Hematopoietic multipotent progenitor cell treated with erythropoietin and hydrocortisone succinate and interleukin-3 and kit ligand, for 17 days (in vitro differentiated cells): ENCODE measurements at places on chromosomes 11 and 22.
A peak's percentile ranks its signal among the peaks of the same experiment; 100 is the strongest.

DNA sequence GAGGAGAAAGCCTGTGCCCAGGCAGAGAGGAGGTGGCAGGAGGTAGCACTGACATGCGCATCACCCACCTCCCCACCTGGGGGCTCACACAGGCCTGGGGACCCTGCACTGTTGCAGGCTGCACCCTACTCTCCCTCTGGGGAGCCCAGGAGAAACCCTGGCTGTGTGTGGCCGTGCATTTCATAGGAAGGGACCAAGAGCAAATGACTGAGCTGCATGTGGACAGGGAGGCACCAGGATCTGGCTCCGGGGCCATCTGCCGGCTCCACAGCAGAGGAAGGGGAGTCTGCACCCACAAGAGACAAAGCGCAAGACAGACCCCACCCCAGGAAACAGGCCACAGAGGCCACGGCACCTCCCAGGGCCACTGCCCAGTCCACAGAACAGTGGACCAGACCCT lies 22.7 kb downstream of the BID start:
- no peak for DNase-seq

DNA sequence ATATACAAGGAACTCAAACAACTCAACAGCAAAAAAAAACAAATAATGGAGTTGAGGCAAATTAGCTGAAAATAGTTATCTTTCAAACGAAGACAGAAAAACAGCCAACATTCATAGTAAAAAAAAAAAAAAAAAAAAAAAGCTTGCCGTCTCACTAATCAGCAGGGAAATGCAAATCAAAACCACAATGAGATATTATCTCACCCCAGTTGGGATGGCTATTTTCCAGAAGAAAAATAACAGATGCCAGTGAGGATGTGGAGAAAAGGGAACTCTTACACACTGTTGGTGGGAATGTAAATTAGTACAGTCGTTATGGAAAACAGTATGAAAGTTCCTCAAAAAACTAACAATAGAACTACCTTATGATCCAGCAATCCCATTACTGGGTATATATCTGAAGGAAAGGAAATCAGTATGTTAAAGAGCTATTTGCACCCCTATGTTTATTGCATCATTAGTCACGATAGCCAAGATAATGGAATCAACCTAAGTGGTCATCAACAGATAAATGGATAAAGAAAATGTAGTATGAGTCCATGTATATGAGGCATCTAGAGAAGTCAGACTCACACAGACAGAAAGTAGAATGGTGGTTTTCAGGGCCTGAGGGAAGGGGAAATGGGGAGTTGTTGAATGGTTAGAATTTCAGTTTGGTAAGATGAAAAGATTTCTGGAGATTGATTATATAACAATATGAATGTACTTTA lies 56.0 kb downstream of the USP35 start:
- no peak for DNase-seq

- no peak for DNase-seq
Observed at GRCh38 chr11:70324376-70325115, 54.1 kb downstream of the PPFIA1 start.

GRCh38 chr11:102345904-102346303 lies 1.1 kb upstream of the BIRC2 start:
- DNase-seq, result peak; percentile 62

DNA sequence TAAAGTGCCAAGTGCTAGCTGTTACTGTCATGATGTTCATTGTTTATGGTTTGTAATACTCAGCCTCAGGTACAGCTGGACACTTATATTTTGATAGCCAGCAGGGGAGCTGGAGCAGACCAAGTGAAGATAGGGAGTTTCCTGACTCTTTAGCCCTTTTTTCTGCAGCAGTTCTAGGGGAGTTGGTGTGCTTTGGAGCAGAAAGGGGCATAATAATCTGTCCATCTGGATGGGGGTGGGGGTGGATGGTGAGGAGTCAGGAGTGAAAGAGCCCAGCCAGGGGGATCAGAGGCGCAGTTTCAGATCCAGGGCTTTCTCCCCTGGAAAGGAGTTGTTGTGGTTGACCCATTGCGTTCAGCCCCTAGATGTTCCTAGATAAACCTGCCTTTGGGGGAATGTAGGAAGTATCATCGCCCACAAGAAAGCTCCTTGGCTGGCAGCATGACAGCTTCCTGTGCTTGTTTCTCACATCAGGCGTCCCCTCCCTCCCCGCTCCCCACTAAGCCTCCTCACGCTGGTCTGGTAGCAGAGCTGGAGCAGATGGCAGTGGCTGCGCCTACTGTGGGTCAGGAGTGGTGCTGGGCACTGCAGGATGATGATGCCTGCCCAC lies 41.9 kb downstream of the MED15 start:
- no peak for DNase-seq

DNA sequence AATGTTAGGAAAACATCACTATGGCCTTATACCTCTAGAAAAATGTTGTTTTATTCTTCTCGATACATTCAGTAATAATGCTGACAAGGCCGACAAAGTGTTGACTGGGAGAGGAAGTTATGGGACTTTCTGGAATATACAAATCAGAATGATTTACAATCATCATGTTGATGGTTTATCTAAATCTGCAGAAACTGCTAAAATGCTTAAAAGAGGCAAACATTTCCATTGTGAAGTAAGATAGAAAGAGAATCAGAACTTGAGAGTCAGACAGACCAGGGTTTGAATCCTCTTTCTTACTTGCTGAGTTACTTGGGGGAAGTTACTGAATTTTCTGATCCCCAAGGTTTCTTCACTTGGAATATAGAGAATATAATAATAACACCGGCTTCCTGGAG lies 89.4 kb downstream of the CD44 start:
- DNase-seq, result no peak

- DNase-seq, result no peak
Observed at GRCh38 chr11:36608491-36609199, 10.6 kb upstream of the RAG2 start.

DNA sequence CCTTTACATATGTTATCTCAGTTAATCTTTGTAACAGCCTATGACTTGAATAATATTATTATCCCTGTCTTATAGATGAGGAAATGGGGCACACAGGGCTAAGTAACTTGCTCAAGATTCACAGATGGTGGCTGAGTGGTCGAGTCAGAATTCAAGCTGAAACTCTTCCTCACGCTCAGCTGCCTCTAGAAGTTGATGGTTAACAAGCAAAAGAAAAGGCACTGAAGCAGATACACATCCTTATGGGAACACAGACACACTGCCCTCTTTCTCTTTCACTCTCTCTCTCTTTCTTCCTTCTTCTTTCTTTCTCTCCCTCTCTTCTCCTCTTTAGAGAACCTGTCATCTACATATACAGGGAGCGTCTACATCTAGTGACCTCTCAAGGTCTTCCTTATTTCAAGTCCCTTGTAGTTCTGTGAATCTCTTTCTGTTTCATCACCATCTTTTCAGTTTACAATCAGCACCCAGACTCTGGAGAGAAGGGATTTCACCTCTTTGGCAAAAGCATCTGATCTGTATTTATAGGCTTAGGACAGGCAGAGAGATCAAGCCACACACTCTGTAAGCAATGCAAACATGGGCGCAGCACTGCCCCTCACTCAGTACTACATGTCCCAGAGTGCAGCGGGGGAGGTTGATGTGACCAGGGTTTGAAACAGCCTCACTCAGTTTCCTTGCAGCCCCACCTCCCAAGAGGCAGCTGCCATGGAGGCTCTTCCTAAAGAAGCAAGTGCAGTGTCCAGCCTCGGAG lies 75.7 kb downstream of the GRAMD1B start:
- DNase-seq, result no peak

GRCh38 chr22:31866918-31867317 lies 77.4 kb upstream of the YWHAH start:
- no peak for DNase-seq

DNA sequence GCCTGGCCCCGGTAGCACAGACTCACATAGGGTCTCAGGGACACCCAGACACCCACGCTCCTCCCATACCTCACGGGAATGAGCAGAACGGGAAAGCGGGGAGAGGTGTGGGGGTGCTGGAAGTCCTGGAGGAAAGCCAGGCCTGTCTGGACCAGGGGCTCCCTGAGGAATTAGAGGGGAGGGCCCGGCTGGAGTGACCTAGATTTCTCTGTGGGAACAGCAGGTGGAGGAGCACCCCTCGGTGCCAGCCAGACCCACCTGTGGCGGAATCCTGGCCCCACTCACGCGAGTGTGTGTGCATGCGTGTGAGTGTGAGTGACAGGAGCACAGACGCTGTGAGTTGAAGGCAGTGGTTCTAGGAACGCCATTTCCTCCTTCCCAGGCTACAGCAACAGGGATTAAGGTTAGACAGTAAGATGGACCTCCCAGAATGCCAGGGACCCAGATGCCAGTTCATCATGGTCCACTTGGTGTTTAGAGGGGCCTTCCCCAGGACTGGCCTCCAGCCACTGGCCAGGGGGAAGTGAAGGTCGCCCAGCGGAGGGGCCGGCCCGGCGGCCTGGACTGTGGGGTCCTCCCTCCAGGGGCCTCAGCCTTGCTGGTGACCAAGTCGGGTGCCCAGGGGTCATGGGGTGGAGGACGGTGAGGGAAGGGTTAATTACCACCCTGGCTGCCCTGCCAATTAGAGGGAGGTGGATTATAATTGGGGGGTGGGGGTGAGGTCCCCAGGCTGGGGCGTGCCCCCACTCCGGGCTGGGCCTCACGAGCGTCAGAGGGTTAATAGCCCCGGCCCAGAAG lies 1.0 kb downstream of the PKP3 start:
- no peak for DNase-seq

- DNase-seq, result no peak
Observed at GRCh38 chr22:19694696-19695095, 19.6 kb upstream of the SEPTIN5 start.

GRCh38 chr11:59197991-59198390 lies 14.7 kb downstream of the MPEG1 start:
- DNase-seq, result no peak

DNA sequence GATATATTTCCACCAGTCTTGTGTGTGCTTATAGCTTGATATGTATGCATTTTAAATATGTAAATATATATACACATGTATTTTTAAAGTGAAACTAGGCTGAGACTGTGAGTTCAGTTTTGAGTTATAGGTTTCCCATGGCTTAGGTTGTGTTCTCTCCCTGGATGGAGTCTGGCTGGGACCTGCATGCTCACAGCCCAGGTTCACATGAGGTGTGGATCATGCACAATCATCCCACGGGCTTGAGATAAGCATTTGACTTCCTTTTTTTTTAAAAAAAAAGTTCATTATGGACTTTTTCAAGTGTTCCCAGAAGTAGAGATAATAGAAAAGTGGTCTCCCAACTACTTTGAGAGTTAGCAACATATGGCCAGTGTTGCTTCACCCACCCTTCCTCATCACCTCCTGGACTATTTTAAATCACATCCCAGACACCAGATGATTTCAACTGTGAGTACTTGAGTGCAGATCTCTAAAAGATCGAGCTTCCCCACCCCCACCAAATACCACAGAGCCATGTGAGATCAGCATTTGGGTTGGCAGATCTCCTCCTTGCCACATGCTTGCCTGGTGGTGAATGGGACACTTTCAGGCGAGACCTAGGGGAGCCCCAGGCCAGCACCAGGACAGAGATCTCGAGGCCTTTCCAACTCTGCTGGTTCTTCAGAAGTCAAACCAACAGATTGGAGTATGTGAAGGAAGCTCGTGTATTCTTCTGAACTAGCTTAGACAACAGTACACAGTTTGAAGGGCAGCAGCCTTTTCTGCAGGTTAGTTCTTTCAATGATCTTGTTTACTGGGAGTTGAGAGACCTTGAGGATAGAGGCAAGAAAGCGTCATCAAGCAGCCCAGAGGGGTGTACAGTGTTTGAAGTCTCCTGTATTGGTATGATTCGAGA lies 15.9 kb downstream of the MED15 start:
- no peak for DNase-seq

DNA sequence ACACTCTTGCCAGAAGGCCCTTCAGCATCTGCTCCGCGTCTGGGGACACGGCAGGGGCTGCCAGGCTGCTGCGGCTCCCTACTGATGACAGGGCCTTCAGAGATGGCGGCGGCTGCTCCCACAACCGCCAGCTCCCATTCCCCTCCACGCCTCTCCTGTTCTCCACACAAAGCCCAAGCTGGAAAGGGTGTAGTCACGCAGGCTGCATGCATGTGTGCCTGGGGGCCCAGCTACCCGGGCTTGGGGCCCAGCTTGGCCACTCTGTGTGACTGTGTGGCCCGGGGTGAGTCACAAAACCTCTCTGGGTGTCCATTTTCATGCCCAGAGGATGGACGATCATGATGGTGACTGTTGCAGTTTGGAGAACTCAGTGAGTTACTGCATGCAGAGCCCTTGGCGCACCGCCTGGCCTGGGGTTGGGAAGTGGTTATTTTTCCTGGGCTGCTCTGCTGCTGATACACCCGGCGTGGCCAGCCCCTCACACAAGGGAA lies 31.7 kb upstream of the PARVB start:
- DNase-seq, result no peak

DNA sequence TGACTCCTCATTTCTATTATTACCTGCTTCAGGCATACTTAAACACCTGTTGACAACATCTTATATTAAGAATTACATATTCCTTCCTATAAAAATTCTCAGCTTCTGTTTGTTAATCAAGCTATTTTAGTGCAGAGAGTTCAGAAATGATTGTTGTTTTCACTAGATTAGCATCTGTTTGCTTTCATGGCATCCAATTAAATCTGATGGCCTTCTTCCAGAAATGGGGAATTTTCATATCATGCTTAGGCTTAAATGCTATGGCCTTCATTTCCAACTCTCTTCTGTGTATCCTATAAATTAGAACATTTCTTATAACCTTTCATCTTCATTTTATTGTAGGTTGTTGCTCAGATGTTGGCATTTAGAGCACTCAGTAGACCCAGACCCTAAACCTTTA lies 180.0 kb downstream of the WNT11 start:
- no peak for DNase-seq
